ENCODE measurements at places on chromosomes 6 and 20.

GRCh38 chr20:58693226-58694006 lies 816 bp downstream of the NPEPL1 start:
- DNase-seq, result no peak

GRCh38 chr20:31713312-31714273 lies 9.1 kb downstream of the BCL2L1 start:
- DNase-seq, result no peak

DNA sequence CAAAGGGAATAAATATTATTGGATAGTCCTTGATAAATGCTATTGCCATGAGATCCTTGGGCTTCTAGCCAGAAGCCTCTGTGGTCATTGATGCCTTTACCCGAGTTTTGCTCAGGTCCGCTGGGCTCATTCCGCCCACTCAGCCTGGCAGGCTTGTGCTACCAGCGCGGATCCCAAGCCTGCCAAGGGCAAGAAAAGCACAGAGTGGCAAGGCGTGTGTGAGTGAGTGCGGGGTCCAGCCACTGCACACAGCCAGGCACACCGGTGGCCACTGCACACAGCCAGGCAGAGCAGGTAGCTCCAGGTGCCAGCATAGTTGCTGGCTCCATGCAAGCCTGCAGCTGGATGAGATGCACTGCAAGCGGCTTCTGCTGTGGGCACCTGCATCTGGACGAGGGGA lies 38.7 kb downstream of the STK38 start:
- DNase-seq, result no peak

- no peak for DNase-seq
These were observed 39.2 kb downstream of the ZC3H12D start for GRCh38 chr6:149445573-149445972.

DNA sequence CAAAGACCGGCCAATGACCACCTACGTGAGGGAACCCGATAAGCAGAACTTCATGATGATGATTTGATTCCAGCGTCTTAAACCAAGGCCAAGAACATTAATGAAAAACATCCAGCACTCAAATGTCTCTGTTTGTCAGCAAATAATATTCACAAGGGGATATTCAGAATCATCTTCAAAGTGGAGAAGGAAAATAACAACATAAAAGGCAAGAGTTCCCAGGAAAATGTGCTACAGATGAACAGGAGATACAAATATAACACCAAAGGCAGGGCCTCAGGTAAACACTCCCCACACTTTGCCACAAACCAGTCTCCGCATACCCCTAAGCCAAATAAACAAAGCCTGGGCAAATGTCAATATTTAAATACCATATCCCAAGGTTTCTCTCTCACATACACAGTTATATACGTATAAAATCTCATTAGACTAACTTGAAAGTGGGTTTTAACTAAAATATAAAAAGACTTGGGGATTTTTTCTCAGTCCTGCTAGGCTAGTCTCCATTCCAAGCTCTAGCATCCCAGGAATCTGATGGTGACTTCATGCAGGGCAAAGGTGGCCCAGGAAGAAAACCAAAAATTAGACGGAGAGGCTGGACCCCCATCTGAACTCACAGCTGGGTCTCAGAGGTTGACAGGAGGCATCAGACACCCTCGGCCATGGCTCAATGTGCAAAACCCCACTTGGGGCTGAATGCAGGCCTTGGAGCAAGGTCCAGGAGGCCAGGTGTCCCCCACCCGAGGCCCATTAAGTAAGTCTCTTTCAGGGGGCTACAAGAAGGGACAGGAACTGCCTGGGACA lies 32.1 kb downstream of the TRAM2 start:
- DNase-seq, result no peak

GRCh38 chr6:37906121-37906520 lies 86.6 kb downstream of the ZFAND3 start:
- DNase-seq, result no peak

DNA sequence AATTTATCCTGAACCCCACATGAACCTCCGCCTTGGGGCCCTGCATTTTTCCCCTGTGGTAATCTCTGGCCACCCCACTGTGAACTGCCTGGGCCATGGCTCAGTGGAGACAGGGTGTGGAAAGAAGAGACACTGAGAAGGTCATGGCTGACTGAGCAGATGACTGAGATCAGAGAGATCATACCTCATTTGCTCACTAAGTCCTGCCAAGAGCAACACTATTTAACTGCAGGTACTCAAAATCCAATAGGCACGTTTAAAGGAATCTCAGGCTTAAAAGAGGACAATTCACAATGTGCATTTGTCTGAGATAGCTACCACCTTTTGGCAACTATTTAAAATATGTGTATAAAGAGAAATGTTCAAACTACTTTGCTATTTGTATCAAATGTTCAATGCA lies 305.0 kb downstream of the GMDS start:
- DNase-seq, result no peak

DNA sequence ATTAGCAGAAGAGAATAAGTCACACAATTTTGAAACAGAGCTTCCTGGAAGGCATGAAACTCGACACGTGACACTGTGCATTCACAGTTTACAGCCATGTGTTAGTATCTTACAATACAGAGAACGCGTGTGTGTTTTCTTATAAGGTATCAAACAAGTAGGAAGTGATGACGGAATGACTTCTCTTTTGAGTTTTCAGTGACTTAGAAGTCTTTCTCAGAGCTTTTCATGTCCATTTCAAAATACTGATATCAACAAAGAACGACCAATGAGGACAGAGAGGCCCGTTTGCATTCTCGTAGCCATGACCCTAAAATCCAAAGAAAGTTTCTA lies 36.6 kb upstream of the DUSP22 start:
- no peak for DNase-seq

DNA sequence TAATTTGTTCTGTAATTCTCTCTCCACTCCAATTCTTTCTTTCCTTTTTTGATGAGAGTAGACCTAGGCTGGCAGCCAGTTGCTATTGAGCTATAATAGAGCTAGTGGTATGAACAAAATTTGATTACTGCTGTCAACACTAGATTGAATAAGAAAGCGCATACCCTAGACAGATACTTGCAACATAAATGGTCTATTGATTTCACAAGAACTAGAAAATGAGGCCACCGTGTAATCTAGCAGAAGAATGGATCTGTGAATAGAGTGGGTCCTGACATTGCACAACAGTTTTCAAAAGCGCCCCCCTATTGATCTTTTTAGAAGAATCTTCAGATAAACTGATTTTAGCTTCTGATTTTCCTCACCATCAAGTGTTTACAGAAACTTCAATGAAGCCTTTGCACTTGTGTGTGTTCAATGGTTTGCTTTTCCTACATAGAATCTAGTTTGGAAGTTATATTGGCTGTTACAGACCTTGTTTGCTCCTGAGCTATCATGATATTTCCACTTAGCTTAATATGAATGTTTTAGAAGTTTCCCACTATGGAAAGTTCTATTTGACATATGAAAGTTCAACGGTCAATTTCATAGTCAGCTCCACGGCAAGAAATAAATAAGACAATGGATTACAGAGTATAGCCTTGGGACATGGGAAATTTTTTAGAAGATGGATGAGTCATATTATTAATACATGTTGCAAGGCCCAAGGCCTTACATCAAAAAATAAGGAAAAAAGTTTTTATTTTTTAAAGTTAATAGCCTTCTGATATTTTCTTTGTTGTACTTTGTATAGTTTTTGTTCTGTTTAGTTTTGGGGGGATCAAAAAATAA lies 55.6 kb downstream of the UTRN start:
- no peak for DNase-seq

GRCh38 chr20:25856256-25856884 lies 159.7 kb upstream of the ZNF337 start:
- no peak for DNase-seq

DNA sequence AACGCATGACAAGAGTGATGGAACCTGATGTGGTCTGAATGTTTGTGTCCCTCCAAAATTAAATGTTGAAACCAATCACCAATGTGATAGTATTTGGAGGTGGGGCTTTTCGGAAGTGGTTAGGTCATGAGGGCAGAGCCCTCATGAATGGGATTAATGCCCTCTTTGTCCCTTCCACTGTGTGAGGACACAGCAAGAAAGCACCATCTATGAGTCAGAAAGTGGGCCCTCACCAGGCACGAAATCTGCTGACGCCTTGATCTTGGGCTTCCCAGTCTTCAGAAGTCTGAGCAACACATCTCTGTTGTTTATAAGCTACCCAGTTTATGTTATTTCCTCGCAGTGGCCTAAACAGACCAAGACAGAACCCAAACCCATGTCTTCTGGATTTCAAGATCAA lies 244.0 kb upstream of the JAG1 start:
- DNase-seq, result no peak

GRCh38 chr20:38326309-38326708 lies 20.0 kb upstream of the LBP start:
- DNase-seq, result no peak

GRCh38 chr20:47957135-47957534 lies 171.9 kb upstream of the SULF2 start:
- no peak for DNase-seq

- DNase-seq, result no peak
These were observed 68.6 kb downstream of the CDK19 start for GRCh38 chr6:110746680-110747079.

DNA sequence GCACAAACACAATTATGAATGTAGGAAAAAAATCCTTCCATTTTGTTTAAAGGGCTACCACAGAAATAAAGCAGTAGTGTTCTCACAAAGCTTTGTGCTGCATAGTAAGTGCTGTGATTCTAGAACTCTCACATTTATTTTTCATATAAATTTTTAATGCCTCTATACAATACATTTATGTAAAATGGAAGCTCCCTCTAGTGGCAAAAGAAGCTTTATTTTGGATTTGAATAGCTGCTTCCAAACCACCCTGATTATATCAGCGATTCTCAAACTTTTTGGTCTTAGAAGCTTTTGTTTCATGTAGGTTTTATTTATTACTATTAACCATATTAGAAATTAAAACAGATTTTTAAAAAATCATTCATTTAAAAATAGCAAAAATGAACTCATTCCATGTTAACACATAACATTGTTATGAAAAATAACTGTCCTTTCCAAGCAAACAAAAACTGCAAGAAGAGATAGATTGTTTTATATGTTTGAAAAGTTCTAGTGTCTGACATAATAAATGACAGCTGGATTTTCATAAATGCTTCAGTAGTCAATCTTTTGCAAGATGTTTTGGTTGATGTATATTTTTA lies 38.4 kb downstream of the HS3ST5 start:
- DNase-seq, result no peak

DNA sequence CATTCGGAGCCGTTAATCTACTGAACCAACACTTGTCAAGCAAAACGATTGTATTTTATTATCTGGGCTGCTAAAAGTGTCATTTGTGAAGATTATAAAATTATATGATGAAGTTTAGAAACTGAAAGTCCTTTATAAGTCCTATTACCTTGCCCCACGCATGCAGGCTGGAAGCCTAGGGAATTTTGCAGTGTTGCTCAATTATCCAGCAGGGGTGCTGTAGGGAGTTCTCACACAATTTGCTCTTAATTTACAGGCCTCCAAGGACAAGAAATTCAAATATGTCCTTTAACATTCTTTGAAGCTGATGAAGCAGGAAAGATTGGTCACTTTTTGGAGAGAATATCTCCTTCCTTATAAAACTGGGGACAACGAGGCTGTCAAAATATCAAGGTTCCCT lies 368.9 kb downstream of the LMBRD1 start:
- no peak for DNase-seq

DNA sequence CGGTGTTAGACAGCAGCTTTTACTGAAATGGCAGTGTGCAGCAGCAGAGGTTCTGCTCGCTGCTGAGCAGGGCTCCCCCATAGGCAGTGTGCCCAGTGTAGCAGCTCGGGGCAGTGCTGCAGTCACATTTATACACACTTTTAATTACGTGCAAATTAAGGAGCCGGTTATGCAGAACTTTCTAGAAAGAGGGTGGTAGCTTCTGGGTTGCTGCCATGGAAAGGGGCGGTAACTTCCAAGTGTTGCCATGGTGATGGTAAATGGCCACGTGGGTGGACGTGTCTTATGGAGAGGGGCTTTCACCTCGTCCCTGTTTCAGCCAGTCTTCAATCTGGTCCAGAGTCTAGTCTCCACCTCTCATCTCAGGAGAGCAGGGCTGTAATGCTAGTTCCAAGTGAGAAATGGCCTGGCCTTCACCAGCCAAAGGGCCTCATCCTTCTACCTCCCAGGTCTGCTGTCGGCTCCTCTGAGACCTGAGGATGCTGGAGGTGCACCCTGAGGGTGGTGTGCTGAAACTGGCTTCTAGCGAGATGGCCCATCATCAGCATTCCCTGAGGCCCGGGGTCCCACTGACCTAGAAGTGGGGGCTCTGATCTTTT lies 180.5 kb upstream of the PMEPA1 start:
- no peak for DNase-seq

GRCh38 chr6:119594907-119595306 lies 245.3 kb upstream of the MAN1A1 start:
- no peak for DNase-seq

GRCh38 chr6:36718560-36718959 lies 20.9 kb downstream of the RAB44 start:
- DNase-seq, result no peak

GRCh38 chr6:143902827-143903226 lies 38.6 kb downstream of the ZC2HC1B start:
- DNase-seq, result no peak

DNA sequence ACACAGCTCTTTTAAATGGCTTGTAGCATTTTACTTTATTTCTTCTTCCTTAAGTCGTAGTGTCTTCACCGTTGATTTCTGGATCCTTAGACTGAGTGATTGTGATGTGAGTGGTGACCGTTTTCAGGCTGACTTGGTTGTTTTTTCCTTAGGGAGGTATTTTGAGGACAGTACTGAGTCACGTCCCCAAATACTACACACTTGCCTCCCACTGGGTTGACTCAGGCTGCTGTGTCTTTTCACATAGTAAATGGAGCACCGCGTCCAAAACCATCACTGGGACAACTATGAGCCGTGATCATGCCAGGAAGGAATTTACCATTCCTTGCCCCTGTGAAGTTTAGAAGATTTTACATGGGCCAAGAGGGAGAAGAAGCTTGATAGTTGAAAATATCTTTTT lies 174.1 kb downstream of the FARS2 start:
- no peak for DNase-seq

DNA sequence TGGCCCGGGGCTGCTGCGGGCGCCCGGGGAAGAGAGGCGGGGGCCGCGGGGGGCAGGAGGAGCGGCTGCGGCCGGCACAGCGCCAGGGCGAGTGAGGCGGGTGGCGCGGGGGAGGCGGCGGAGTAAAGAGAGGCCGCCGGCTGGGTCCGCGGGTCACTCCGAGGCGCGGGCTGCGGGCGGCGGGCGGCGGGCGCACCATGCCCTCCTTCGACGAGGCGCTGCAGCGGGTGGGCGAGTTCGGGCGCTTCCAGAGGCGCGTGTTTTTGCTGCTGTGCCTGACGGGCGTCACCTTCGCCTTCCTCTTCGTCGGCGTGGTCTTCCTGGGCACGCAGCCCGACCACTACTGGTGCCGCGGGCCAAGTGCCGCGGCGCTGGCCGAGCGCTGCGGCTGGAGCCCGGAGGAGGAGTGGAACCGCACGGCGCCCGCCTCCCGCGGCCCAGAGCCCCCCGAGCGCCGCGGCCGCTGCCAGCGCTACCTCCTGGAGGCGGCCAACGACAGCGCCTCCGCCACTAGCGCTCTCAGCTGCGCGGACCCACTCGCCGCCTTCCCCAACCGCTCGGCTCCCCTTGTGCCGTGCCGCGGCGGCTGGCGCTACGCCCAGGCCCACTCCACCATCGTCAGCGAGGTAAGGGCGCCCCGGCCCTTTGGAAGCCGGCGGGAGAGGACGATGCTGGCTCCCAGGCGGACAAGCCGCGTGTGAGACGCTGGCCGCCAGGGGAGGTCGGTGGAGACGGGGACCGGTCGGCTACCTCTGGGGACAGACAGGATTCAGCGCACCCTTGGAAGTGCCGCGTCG lies at the start of gene SLC22A3:
Gene SLC22A3, plus strand, starts transcription at position 156 of the 797 bp plus-strand sequence. Its CDS starts 42 bp downstream, at position 198.
- DNase-seq, result no peak

GRCh38 chr6:168137024-168137423 lies 58.0 kb upstream of the FRMD1 start:
- DNase-seq, result no peak

- DNase-seq, result no peak
These were observed 31.6 kb downstream of the SPDEF start for GRCh38 chr6:34524499-34524898.

All from stimulated activated CD8-positive, alpha-beta memory T cell treated with anti-CD3 and anti-CD28 coated beads, Interleukin-15, amount 100 ng/mL, for 4 hours (primary cell).